ENCODE measurements at places on chromosomes 4 and X.

DNA sequence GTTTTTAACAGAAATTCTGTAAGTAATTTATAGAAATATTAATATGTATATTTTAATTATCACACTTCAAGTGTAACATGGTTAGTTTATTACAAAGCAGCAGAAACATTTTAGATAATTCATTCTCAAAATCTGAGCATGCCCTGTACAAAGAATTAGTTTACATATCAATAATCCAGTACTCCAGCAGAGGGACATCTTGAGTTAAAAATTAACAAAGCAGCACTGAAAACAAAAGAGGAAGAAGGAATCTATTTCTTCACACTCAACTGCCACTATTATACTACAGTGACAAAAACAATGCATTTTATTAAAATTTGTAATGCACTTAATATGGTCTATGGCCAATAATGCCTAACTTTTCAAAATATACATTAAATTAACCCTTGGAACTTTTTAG is 179.1 kb upstream of the KLHL4 start:
- no peaks in the 10 kb centered on the region for H3K36me3 ChIP-seq
- DNase-seq = no peak
- no peaks in the 10 kb centered on the region for H3K27me3 ChIP-seq

GRCh38 chr4:67616478-67616877 is 58.0 kb downstream of the STAP1 start:
- H3K4me1 ChIP-seq = no peaks in the 10 kb centered on the region
- no peak for DNase-seq
- no peak overlapping the region for H3K4me3 ChIP-seq
- no peak overlapping the region for H3K27ac ChIP-seq
- peaks cover 53% of the 10 kb centered on the region for H3K36me3 ChIP-seq

DNA sequence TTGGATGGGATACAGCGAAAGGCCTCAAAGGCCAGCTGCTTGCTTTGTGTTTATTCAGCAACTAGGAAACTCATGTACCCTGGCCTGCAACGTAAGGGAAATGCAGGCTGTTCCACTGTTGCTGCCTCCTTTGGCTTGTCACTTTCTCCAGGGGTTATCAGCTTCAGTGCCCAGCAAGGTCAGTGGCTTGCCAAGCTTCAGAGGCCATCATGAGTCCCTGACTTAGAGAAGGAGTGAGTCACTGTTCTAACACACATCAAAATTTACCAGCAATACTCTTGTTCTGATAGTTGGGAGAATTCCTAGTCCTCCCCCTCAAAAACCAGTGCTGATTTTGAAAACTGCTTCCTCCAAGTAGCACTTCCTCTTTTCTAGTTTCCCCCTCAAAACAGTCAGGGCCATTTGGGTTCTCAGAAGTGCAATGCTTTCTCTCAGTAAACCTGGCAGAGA is 250.8 kb downstream of the ARHGAP24 start:
- H3K4me3 ChIP-seq = no peak overlapping the region
- no peaks in the 10 kb centered on the region for H3K4me1 ChIP-seq
- H3K27me3 ChIP-seq = no peaks in the 10 kb centered on the region
- H3K27ac ChIP-seq = no peak overlapping the region

- H3K27me3 ChIP-seq = no peaks in the 10 kb centered on the region
- H3K4me1 ChIP-seq = no peaks in the 10 kb centered on the region
These were observed 345.1 kb downstream of the ARHGAP10 start for GRCh38 chr4:148076964-148077363.

All from activated CD8-positive, alpha-beta memory T cell treated with anti-CD3 and anti-CD28 coated beads, Interleukin-2, amount 10 ng/mL, durations not matched to agents 7 days and 5 days (primary cell).